ENCODE measurements at places on chromosomes 12 and 14.
A peak's percentile ranks its signal among the peaks of the same experiment; 100 is the strongest.

- DNase-seq, result no peak
Measured at GRCh38 chr14:24136684-24137528, 912 bp downstream of the PSME1 start.

DNA sequence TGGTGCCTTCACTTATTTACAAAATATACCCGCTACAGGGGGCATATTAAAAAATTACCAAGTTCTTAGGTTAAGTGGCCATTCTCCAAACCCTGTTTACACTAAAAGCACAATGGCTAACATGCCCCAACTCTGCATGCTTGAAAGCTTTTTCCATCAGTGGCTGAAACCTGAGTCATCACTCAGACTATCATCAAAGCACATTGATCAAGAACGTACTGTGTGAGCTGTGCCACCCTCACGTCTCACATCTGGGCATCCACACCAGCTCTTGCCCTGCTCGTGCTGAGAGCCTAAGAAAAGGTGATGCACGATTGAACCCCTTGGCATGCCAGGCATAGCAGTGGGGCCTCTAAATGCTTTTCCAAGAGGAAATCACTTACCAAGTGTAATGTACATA is 13.2 kb downstream of the AQP6 start:
- DNase-seq, result no peak

DNA sequence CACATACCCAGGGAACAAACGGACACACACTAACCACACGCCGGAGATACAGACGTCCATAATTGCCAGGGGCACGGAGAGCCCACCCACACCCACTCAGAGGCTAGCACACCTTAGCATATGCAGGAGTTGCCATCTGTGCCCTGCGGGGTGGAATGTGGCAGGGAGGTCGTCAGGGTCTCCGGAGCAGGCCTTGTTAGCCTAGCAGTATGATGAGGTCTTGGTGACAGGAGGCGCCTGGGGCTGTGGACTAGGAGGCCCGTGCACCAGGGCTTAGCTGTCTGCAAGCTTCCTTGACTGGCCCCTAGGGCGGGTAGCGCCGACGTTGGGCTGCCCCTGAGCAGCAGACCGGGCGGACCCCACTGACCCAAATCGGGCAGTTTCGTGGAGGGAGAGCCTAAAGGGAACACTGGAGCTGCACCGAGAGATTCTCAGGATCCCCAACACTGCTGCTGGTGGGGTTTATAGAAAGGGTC is 10.0 kb downstream of the STAC3 start:
- no peak for DNase-seq

DNA sequence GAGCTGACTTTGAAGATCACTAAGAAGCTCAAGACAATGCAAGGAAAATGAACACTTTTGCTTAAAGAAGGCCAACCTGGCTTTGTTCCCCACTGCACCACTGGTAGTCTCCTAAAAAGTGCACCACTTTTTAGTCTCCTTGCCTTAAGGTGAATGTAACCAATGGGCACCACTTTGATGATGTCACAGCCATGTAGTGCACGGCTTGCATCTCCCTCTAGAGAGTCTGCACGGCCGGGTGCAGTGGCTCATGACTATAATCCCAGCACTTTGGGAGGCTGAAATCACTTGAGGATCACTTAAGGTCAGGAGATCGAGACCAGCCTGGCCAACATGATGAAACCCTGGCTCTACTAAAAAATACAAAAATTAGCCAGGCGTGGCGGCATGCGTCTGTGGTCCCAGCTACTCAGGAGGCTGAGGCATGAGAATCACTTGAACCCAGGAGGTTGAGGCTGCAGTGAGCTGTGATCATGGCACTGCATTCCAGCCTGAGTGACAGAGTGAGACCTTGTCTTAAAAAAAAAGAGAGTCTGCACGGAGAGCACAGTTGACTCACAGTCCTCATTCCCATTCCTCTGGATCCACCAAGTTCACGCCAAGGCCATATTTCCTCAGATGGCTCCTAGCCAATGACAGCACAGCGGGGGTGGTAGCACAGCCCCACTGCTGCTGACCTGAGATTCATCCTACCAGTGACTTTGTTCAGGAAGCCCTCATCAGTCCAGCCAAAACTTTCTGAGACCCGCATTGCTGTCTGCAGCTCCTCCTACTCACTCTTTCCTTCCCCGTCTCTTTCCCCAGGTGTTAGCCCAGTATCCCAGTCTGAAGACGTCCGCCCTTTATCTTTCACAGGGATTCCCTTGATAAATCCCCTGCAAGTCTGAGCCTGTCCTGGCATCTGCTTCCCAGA is 16.5 kb upstream of the IFT81 start:
- DNase-seq, result no peak

DNA sequence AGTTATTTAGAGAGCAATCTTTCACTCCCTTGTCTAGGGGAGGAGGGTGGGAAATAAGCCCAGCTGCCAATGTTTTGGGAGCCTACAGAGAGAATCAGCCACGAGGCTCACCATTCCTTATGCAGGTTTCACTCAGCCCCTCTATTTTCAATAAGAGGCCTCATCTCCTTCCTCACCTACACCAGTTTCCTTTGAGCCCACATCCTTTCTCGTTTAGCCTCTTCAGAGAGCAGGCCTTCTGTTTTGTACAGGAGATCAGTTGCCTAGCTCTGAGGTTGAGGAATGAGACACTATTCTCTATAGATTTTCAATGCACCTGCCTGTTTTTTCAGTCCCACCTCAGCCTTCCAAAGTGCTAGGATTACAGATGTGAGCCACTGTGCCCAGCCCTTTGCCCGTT is 17.9 kb downstream of the SNAPC1 start:
- DNase-seq, result no peak

DNA sequence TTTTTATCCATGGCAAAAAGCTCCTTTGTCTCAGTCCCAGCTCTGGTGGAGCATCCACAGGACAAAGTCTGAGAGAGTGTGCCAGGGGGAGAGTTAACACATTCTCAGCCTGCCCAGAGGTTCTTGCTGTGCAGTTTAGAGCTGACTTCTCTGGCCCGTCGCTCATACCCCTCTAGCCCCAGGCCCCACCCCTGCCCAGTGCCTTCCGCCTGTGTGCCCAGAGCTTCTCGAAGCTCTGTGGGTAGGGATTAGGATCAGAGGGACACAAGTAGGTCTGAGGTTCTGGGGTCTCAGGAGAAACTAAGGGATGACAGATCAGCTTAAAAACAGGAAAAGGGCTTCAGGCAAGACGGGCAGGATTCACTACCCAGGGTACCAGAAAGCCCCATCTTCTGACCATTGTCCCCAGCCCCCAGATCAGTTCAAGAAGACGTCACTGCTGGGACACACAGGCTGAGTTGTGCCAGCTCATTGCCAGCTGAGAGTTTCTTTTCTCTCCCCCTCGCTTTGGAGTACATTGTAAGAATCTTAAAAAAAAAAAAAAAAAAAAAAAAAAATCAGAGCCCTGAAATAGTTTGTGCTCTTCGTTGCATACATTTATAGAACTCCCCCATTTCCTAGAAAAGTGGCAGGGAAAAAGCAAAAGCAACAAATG is 127.0 kb downstream of the GCH1 start:
- DNase-seq, result no peak

DNA sequence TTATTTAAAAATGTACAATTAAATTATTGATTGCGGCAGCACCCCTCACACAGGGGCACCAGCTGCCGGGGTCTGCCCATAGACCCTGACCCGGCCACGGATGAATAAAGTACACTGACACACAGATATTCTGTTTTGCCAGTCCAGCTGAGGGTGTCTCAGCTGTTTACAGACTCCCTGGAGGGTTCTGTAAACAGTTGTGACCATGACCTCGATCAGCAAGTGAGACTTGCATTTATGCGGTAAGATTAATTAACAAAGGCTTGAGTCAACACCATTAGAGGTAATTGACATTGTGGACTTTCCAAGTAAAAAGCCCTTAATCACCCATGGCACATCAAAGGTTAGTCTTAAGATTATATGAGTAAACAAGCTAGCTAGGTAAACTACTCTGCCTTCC is 94.3 kb downstream of the FUT8 start:
- DNase-seq, result peak; percentile 60

- no peak for DNase-seq
Measured at GRCh38 chr12:89354612-89355067, 2.3 kb upstream of the DUSP6 start.

DNA sequence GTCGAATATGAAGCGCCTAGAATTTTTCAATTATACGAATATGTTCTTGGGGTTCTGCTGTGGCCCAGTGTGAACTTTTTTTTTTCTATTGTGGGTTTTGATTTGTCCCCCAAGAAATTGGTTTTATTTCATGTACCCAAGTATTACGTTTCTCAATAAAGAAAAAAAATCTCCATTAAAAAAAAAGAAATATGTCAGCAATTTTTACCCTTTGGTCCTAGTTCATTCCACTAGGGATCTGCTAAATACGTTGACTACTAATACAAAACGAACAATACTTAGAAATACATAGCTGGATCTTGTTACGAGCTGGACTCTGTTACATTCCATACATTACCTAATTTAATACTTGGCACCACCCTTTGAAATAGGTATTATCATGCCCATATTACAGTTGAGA is 216.9 kb downstream of the SLC16A7 start:
- no peak for DNase-seq

DNA sequence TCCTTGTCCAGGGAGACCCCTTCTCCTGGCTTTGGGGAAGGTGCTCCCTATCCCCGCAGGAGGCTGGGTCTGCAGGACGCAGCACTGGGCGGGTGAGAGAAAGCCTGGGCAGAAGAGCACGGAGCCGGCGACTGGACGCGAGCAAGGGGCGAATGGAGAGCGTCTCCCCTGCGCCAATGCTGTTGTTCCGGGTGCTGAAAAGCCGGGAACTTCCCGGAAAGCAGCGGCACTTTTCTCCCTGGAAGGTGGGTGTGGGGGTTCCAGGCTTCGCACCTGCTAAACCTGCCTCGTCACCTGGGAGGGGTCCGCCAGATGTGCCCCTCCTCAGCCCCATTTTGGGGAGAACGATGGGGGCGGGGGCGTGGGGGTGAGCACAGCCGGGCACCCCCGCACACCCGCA is 417.1 kb upstream of the TMTC1 start:
- no peak for DNase-seq

- no peak for DNase-seq
Measured at GRCh38 chr14:105700622-105701288, 174.4 kb downstream of the TMEM121 start.

DNA sequence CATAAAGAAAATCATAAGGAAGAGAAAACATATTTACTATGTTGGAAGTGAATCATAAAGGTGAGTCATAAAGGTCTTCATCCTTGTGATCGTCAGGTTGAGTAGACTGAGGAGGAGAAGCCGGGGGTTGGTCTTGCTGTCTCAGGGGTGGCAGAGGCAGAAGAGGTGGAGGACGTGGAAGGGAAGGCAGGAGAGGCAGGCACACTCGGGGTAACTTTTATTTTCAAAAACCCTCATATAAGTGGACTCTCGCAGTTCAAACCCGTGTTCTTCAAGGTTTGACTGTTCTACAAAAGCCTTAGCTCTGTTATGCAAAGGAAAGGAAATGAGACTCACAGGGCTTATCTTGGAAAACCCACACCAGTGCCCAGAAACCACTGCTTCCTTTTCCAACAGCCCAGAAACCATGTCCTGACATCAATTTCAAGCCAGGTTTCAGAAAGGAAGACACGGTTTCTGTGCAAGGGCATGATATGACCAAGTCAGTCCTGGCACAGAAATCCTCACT is 14.0 kb downstream of the SMCO2 start:
- no peak for DNase-seq

Measured in NCI-H1417 treated with DMSO at 0.1 percent for 48 hours (cell line).